Spinal cord (tissue), 10 donors: ENCODE measurements at places on chromosomes 5 and 9.

- H3K27me3 ChIP-seq: no peaks in the 10 kb centered on the region
- no peak overlapping the region for H3K27ac ChIP-seq
- no peak for DNase-seq
- no peak overlapping the region for H3K4me3 ChIP-seq
- H3K36me3 ChIP-seq: no peaks in the 10 kb centered on the region
These were observed 65.3 kb downstream of the OLFM1 start for GRCh38 chr9:135152614-135153334.

DNA sequence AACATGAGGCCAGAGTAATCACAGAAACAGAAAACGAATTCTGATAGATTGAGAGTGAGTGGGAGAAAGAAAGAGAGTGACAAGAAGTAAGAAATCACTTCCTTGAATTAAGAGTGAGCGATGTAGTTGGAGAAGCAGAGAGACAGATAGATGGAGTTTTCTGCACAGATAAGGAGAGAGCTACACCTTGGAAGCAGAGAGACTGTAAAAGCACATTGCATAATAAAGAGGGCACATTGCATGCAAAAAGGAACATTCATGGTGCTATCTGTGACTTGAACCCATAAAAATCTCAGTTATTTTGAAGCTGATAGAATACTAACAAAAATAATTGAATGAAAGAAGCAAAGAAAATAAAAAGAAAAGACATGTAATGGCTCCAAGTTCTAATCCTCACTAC, 943.8 kb downstream of the NR2F1-AS1 start:
- H3K27me3 ChIP-seq: no peaks in the 10 kb centered on the region
- H3K4me3 ChIP-seq: no peak overlapping the region
- no peak overlapping the region for H3K27ac ChIP-seq
- no peak for DNase-seq
- no peaks in the 10 kb centered on the region for H3K4me1 ChIP-seq

GRCh38 chr9:70406434-70406862, 8.0 kb downstream of the KLF9 start:
- DNase-seq: no peak
- H3K4me1 ChIP-seq: peaks cover 15% of the 10 kb centered on the region
- H3K27me3 ChIP-seq: no peaks in the 10 kb centered on the region
- no peak overlapping the region for H3K4me3 ChIP-seq

GRCh38 chr9:37969558-37970300, 65.8 kb upstream of the SLC25A51 start:
- H3K27me3 ChIP-seq: no peaks in the 10 kb centered on the region
- no peak overlapping the region for H3K4me3 ChIP-seq

DNA sequence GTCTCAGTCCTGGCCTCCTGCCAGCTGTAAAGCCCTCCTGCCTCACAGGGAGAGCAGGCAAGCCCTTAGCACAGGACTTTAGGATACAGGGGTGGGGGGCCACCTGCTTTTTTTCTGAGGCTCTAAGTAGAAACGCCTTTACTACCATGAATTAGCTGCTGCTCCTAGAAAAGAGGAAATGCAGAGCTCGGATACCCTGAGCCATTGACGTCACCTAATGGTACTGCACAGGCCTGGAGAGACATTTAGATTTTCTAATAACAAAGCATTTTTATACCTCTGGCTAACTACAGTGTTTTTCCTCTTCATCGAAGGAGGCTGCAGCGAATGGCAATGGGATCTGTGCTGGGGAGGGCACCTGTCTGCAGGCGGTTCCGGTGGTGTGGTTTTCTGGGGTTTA, 137.0 kb downstream of the WDR41 start:
- no peaks in the 10 kb centered on the region for H3K27me3 ChIP-seq
- DNase-seq: no peak
- peaks cover 6% of the 10 kb centered on the region for H3K4me1 ChIP-seq
- H3K36me3 ChIP-seq: no peaks in the 10 kb centered on the region
- H3K27ac ChIP-seq: no peak overlapping the region
- no peak overlapping the region for H3K4me3 ChIP-seq

GRCh38 chr5:148075529-148075928, 11.7 kb downstream of the SPINK5 start:
- no peaks in the 10 kb centered on the region for H3K4me1 ChIP-seq
- no peak overlapping the region for H3K4me3 ChIP-seq
- no peak for DNase-seq
- no peaks in the 10 kb centered on the region for H3K27me3 ChIP-seq
- no peaks in the 10 kb centered on the region for H3K36me3 ChIP-seq
- no peak overlapping the region for H3K27ac ChIP-seq

- H3K4me3 ChIP-seq: no peak overlapping the region
- H3K36me3 ChIP-seq: no peaks in the 10 kb centered on the region
- no peaks in the 10 kb centered on the region for H3K4me1 ChIP-seq
These were observed 2.8 kb upstream of the PCA3 start for GRCh38 chr9:76761448-76761847.

GRCh38 chr5:42230839-42231238, 192.4 kb upstream of the GHR start:
- H3K36me3 ChIP-seq: no peaks in the 10 kb centered on the region
- H3K27ac ChIP-seq: no peak overlapping the region
- H3K4me1 ChIP-seq: no peaks in the 10 kb centered on the region
- H3K27me3 ChIP-seq: no peaks in the 10 kb centered on the region
- no peak overlapping the region for H3K4me3 ChIP-seq

DNA sequence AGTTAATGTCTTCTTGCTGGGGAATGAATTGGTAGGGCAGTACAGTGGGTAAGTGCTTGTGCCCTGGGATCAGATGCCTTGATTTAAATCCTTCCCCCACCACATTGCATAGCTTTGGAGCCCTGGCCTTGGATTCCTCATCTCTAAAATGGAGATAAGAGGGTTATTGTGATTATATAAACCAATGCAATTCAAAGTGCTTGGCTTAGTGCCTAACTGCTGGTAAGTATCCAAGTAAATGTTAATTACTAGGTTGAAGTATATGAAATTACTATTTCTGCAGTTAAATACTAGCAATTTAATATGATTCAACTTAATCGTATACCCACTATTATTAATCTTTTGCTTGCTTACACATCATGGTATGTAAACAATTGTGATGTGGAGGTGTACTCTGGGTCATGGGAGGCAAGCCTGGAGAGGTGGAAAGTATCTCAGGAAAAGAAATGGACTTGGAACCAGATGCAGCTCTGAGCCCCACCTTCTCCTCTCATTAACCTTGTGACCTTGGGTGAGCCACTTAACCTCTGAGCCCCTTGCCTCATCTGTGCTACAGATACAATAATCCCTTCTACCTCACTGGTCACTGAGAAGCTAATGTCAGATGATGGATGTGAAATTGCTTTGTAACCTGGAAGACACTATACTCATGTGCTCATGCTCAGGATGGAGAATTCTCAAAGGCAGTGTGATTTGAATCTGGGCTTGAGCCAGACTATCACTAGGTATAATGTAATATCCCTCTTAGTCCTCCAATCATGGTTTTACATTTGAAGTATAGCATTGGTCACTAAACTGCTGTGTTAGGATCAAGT, 23.8 kb downstream of the NEUROG1 start:
- H3K36me3 ChIP-seq: no peaks in the 10 kb centered on the region
- DNase-seq: no peak
- H3K4me1 ChIP-seq: peaks cover 6% of the 10 kb centered on the region
- H3K4me3 ChIP-seq: no peak overlapping the region
- H3K27me3 ChIP-seq: peaks cover 43% of the 10 kb centered on the region
- H3K27ac ChIP-seq: no peak overlapping the region

GRCh38 chr9:121926351-121926801, 166.7 kb downstream of the TTLL11 start:
- H3K4me3 ChIP-seq: no peak overlapping the region
- H3K27ac ChIP-seq: peak overlapping the region; percentile 6
- DNase-seq: no peak
- no peaks in the 10 kb centered on the region for H3K27me3 ChIP-seq
- H3K4me1 ChIP-seq: peaks cover 21% of the 10 kb centered on the region

DNA sequence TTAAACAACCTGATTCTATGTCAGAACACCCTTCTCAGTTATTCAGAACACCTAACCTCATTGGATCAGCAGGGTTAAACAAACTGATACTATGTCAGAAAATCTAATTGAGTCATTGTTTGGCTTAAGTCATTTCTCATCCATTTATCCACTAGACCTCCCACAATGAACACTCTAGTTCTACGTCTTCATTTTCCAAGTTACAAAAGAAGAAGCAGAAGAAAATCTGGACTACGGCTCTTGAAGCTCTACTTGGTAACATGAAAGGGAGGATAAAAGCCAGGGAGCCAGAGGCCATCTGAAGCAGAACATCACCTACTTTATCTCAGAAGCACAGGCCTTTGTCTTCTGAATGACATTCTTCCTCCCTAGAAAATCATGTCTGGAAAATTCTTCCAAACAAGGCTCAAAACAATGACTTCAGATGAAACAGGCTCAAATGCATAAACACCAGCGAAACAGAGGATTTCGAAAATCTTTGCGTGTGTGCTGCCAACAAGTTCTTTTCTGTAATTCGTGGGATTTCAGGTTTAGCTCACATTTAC, 35.4 kb upstream of the TGFBI start:
- peaks cover 10% of the 10 kb centered on the region for H3K4me1 ChIP-seq
- H3K27me3 ChIP-seq: no peaks in the 10 kb centered on the region
- H3K4me3 ChIP-seq: no peak overlapping the region
- H3K36me3 ChIP-seq: no peaks in the 10 kb centered on the region
